ENCODE measurements at places on chromosomes 16 and 17.

- DNase-seq, result no peak
Observed at GRCh38 chr17:7705269-7706255, 560 bp downstream of the EFNB3 start.

DNA sequence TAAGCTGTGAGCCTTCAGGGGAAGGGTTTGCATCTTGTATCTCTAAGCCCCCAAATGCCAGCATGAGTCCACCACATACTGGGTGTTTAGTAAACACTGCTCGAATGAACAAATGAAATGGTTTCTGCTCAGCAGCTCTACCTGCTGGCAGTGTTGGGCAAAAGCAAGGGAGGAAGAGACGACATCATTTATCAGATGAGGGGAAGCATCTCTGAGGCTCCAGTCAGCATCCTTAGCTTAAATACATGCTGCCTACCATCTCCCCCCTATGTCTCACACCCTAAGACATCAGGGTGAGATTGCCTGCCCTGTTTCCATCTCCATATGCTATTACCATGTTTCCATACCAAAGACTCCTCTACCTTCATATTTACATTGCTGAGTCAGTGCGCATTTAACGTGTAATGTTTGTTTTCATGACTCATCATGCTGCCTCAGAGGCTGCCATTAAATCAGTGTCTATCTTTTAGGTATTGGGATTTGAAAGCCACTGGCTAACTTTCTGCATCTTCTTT is 379.8 kb downstream of the UTP18 start:
- no peak for DNase-seq

- DNase-seq, result no peak
Observed at GRCh38 chr17:38361694-38362465, 10.2 kb downstream of the SOCS7 start.

DNA sequence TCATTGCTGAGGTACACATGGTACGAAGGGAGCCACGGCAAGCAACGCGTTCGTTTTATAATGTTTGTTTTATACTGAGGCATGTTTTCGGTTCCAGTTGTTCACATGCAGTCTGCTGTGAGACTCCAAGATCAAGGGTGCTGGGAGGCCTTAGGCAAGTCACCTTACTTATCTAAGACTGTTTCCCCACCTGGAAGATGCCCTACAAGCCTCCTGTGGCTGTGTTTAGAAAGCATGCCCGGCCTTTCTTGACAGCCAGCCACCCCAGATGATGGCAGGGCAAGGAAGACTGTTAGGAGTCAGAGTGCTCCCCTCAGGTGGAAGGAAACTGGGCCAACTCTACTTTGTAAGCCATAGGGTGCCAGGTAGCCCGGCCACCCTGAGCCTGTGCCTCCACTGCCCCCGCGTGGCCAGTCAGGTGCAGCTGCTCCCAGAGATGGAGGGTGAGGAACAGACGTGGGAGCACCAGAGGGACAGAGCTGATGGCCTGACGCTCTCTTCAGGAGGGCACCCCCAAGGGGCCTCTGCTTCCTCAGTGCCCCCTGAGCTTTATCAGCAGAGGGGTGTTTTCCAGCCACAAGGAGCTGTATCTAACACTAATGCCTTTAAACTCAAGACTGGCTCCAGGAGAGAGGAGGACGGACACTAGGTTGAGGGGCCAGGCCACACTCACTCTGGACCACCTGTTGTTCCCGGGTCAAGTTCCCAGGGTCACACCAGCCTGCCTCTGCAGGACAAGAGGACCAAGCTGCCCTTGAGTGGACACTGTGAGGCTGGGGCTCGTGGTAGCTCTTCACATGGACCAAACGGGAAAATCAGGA is 5.4 kb downstream of the NAT9 start:
- DNase-seq, result peak; percentile 79

GRCh38 chr16:85428168-85428898 is 184.8 kb upstream of the GSE1 start:
- DNase-seq, result peak; percentile 54

DNA sequence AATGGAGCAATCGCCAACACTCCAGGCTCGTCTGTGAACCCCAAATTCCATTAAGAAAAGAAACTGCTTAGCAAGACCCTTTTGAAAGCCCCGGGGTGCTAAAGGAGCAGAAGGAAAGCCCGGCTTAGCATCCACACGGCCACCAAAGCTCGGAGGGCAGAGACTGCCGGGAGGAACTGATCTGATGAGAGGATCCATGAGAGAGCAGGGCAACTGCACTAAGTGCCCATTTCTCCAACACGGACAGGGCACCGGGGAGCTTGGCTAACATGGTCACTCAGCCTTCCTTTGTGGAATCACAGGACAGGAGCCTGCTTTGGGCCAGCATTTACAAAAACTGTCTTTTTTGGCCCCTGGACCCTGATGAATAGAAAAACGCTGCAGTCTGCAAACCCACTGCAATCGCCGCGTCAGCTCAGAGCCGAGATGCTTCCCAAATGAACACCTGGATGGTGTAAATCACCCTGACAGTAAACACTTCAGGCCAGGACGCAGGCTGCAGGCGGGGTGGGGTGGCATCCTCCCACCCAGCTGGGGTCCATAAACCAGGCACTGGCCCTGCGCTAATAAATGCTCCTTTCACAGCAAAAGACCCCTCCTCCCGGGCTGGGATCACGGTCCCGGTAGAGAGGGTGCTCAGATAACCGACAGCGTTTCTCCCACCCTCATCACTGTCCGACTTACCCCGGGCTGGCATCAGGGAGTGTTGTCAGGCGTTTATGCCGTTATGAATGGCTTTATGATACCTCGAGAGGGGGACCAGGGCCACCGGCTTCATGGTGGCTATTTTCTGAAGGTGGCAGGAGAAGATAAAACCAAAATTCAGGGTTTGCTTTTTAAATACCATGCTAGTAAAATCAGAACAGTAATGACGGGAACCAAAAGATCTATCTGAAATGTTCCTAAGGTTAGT is 299.5 kb downstream of the IRF8 start:
- DNase-seq, result no peak

- no peak for DNase-seq
Observed at GRCh38 chr16:78249056-78249455, 149.6 kb downstream of the WWOX start.

DNA sequence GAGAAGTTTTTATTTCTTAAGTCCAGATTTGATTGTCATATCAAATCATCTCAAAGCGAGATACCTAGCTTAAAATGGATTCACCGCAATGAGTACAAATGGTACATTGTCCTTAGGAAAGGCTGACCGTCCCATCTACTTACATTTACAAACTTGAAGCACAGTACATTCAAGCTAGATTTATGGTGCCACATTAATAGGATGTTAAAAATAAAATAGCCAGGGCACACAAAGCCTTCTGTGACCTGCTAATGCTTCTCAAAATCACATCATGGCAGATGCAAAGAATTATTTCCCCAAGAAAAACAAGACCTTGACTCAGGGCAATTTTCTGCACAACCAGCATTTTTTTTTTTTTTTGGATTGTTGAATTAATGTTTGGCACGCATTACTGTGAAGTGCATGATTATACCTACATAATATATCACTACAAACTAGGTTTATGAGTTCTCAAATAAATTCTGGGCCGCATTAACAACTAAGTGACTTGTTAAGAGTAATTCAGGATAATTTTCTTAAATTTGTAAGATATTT is 25.3 kb downstream of the CACNG1 start:
- no peak for DNase-seq

- DNase-seq, result no peak
Observed at GRCh38 chr16:50315346-50315997, 49.1 kb downstream of the ADCY7 start.

DNA sequence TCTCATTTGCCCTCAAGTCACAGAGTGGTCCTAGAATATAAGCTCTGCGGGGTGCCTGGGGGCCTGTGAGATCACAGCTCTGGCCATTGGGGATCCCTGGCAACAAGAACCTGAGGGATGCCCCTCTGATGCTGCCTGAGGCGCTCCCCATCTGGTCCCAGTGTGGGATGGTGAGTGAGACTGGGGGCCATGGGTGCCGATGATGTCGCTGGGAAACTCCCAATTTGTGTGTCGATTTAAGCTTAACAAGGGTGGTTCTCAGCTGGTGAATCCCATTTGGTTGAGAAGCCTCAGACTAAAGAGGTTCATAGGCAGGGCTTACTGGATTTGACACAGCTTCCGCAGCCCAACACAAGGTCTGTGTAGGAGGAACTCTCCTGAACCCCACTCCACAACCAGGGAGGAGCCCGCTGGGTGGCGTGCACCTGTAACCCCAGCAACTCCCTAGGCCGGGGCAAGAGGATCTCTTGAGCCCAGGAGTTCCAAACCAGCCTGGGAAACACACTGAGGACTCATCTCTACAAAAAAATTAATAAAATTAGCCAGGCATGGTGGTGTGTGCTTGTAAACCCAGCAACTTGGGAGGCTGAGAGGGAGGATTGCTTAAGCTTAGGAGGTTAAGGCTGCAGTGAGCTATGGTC is 63.7 kb upstream of the SIAH1 start:
- DNase-seq, result no peak

DNA sequence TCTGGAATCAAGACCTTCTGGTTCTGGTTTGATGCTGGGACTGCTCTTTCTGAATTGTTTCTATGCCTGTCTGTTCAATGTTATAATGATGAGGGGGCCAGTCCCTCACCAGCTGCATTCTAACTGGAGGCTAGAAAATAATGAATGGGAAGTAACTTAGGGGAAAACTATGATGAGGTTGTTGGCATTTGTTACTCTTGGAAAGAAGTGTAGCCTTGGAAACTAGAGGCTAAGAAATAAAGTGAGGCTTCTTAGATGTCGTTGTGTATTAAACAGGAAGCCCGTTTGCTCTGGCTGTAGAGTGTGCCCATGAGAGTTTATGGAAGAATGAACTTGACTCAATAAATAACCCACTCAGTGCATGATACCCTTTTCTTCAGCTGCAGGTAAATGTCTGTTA is 140.8 kb downstream of the PRKCA start:
- no peak for DNase-seq

DNA sequence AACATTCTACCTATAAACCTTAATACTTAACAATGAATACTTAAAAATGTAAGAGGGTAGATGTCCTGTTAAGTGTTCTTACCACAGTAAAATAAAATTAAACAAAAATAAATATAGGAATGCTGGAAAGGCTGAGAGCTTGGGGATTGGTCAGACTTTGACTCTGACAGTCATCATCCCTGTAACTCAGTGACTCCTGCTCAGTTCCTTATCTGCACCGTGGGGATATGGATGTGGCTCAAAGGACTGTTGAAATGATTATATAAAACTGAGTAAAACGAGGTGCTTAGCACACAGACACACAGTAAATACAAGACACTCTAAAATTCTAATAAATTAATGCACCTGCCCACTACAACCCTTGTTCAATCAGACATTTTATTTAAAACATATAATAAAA is 338.6 kb downstream of the TMEM114 start:
- DNase-seq, result no peak

DNA sequence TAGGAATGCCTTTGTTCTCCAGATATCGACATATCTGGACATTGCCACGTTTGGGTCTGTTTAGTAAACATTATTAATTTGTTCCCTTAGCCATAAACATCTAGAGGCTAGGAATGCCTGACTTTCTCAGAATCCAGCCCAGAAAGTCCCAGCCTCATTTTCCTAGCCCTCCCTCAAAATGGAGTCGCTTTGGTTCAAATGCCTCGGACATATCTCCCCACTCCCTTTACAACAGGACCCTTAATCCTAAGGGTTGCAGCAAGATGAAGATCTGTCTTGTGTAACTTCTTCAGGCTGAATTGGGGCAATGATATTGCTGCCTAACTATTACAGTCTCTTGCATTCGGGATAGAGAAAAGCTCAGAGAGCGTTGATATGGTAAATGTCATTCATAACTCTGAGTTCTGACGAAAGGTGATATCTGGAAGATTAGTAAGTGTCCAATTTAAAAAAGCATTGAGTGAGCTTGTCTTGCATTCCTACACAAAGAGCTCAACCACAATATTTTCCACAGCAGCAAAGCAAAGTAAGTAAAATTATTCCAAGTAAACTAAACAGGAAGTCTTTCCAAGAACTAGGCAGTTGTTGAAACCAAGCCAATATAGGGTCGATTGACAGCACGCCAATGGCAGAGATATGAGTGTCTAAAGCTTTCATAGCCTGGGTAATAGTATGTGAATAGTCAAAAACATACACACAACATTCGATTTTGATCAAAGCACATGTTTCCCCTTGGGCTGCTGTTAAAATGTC is 46.0 kb upstream of the ARL4D start:
- no peak for DNase-seq
